Stromal cell of bone marrow (primary cell): ENCODE measurements at places on chromosomes 1 and 21.

DNA sequence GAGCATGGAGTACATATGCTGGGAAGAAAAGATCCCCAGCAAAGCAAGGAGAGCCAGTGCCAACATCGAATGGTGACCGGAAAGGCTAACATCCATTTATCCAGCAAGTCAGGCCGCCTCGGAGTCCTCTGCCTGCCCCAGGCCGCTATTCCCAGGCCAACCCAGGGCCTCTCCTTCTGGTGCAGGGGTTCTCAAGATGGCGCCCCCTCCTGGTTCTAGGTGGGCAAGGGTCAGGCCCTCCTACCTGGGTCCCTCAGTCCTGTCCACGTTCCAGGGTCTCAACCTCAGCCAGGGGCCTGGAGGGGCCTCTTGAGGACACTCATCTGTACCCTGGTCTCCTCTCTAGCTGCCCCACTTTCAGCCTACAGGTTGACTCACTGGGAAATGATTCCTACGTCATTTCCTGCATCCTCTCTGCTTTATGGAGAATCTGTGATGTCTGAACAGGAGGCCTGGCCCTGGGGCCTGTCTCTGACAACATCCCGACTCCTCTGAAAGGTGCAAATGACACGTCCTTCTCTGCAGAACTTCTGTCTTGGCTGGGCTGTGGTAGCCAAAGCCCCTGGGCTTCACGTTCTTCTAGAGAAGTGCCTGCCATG is 145.3 kb downstream of the PSMG1 start:
- no peak for DNase-seq

DNA sequence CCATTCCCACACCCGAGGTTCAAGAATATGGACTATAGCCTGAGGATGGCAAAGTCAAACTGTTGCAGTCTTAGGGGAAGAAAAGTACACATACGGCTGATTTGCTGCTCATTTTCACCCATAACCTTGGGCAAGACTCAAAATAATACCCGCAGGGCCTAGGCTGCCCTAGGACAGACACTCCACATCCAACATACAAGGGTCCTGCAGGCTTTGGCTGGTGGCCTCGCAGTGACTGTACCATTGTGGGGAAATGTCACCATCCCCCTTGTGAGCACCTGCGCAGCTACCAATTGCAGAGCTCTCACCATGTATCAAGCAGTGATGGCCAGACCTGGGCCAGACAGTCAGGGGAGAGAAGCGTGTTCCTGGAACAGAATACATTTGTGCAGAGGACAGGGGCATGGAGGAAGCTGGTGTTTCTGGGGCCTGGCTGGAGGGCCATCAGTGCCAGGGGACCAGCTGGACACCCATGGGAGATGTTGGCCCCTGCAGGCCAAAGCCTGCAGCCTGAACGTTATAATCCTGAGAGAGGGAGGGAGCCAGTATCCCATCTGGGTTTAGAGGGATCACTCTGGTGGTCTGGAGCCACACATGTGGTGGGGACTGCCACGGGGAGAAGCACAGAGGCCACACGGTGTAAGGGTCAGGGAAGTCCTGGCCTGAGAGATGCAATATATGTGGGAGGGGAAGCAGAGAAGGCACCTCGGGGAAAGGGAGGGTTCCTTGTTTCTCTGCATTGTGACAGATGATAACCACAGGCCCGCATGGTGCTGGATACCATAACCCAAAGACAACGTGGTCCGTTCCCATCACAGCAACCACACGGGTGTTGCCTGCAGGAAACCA is 101.2 kb downstream of the GLIS1 start:
- DNase-seq: no peak

GRCh38 chr1:18211764-18212163 is 104.2 kb downstream of the IGSF21 start:
- DNase-seq: peak; percentile 56

DNA sequence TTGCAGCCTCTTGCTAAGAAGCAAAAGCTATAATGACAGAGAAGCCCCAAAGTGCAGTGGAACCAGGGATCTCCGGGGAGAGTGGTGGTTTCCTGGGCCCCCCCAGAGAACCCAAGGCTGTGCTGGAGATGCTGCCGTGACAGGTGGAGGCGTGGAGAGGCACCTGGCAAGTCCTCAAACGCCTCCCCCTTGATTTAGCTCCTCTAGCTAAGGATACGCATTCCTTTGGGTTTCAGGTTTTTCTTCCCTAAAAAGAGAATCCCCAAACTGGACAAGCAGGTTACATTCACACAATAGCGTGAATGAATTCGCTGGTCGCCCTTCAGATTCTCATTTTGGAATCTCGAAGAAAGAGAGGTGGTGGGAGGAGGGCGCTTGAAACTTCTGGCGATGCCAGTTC is 853 bp upstream of the ATP1A1 start:
- DNase-seq: no peak

DNA sequence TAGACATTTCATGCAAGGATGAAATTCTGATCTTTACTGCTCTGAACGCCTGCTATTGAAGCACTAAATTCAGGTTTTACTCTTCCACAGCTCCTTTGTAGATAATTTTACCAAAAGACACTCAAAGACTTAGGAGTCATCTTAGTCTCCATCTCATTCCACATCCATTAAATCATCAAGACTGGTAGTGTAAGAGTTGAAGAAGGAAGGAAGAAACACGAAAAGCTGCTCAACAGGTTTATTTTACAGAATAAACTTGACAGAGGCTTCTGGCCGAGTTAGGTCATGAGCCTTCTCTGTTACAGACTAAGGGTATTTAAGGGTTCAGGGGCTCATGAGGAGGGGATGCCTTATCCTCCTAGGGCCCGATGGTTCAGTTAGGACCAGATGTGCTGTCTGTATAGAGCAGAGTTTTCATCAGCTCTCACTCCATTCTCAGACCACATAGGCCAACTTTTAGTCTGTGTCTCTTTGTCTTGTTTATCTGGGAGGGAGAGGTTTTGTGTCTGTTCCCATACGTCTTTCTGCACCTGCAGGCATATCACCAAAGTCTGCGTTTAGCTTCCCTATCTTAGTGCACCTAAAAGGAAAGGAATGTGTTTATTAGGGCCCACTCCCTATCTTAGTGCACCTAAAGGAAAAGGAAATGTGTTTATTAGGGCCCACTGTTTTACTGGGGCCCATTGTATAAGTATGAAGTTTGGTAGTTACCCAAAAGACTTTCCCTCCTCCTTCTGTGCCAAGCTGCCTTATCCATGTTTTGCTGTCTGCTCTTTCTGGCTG is 57.4 kb upstream of the RGS18 start:
- no peak for DNase-seq

GRCh38 chr1:234592240-234592639 is 17.7 kb downstream of the IRF2BP2 start:
- no peak for DNase-seq

GRCh38 chr1:84735483-84735882 is 45.2 kb upstream of the SSX2IP start:
- DNase-seq: no peak

- DNase-seq: no peak
Observed at GRCh38 chr1:3352952-3353331, 101.5 kb upstream of the ARHGEF16 start.

- peak; percentile 93 for DNase-seq
Observed at GRCh38 chr1:226702318-226702956, 36.6 kb downstream of the ITPKB start.

- no peak for DNase-seq
Observed at GRCh38 chr1:99305626-99306025, 41.3 kb downstream of the PLPPR4 start.

DNA sequence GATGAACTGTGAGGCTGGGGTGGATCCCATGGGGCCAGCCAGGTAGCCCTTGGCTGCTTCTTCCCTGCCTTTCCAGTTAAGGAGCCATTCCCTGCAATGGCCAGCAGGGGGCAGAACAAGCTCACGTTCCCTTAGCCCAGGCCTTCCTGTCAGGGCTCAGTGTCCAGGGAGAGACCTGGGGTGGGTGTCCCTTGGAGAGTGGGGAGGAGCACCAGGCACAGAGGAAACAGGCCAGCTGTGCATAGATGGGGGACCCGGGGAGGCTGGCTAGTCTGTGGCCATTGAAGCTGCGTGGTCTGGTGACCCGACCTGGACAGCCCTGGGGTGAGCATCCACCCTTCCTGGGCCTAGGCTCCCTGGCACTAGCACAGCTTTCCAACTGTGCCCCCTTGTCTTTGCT is 13.2 kb upstream of the EPS8L3 start:
- peak; percentile 67 for DNase-seq

DNA sequence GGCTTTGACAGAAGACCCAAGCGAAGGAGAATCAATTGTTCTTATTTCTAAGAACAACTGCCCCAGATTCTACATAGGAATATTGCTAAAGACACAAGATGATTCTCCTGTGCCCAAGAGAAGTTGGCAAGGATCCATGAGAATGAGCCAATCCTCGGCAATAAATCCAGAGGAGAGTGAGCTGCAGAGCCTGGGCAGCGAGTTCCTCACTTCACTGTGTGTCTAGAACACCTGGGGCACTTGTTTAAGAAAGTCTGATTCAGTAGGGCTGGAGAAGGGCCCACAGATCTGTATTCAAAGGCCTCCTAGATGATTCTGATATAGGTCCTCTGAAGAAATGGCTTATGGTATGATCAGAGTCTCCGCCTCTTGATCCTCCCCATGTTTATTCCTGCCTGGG is 31.8 kb downstream of the GADD45A start:
- no peak for DNase-seq

DNA sequence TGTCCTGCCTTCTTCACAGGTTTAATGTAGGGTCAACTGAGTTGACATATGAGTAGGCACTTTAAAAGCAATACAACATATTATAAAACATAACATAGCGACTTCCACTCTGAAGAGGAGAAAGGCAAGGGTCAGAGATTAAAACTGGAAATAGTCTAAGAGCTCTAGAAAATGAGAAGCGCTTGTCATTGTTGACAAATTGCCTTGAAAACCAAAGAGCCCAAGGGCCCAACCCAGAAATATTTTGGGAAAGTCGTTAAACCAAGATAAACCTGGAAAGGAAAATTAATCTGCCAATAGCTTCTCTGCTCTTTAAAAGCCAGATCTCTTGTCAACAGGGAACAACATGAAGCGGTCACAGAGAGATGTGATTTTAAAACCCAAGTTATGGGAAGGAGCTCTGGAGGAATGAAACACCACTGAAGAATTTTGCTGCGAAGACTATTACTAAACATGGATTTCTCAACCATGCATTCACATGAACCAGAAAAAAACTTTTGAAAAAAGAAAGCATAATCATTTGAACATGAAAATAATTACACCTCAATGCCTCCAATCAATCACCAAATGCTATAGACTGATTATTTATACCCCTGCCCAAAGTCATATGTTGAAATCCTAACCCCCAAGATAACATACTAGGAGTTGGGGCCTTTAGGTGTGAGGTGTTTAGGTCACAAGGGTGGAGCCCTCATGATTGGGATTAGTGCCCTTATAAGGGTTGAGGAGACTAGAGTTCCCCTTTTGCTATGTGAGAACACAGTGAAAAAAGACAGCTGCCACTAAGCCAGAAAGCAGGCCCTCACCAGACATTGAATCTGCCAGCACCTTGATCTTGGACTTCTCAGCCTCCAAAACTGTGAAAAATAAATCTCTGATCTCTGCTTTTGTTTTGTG is 33.0 kb upstream of the MTF1 start:
- peak; percentile 60 for DNase-seq

DNA sequence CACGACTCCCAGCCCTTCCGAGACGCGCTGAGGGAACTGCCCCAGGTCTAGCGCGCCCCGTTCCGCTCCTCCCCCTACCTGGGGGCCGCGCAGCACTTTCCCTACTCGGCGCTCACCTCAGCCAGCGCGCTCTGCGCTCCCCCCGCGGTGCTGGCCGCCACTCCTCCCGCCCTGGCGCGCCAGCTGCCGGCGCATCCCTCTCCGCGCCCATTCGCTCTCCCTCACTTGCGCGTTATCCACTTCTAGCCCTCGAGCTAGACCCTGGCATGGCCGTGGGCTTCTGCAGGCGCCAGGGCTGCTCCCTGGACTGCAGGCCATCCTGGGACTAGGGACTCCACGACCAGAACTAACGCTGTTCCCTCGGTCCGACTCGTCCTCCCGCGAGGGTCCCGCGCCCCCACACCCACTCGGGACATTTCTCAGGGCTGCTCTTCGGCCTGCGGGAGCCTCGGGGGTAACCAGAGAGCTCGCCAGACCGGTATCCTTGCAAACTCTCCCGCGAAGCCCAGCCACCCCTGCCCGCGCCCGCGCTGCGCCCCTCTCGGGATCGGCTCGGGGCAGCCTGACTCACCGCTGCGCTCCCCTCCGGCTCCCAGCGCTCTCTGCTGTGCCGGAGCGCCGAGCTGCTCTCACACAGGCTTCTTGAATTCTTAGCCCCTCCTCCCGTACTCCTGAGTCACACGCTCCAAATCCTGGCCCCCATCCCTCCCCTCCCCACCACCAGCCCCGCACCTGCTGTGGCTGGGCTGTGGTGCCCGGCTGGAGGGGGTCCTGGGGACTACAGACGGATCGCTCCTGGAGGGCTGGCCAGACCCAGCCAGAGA is at the start of gene NGF:
Gene NGF, minus strand, starts transcription at position 617 of the 824 bp plus-strand sequence. CDS start 51,454 bp downstream, outside the sequence.
- no peak for DNase-seq

GRCh38 chr1:212368073-212368484 is 46.6 kb downstream of the PACC1 start:
- DNase-seq: peak; percentile 52

DNA sequence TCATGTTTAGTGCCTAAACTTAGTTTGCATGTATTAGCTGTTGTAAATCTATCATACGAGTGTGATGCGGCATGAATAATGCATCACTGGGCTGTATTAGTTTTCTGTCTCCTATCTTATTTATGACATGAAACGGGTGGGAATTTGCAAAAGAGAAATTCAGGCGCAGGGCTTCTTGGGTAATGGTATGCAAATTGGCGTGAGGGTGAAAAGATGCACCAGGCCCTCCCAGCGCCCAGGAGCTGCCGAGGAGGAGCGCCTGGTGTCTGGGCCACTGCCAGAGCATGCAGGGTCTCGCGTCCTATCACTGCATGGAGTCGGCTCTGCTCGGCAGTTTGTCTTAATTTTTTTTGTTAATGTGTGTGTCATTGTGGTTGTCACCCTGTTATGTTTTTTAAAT is 82.9 kb upstream of the ACTL8 start:
- no peak for DNase-seq

- DNase-seq: peak; percentile 54
Observed at GRCh38 chr1:153598309-153599172, 14.4 kb downstream of the S100A16 start.

DNA sequence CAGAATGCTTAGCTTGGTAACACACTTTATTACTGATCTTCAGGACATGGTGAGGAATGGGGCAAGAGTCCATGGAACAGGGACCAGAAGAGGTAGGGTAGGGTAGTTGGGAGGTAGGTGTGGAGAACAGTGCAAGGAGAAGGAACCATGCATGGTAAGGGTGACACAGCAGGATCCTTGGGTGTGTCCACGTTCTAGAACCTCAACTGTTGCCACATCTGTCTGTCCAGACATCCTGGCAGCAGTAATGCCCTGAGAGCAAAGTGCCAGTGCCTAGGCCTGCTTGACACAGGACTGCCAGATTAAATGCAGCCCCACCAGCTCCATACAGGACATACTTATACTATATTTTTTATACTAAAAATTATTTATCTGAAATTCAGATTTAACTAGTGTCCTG is 13.9 kb downstream of the DMAP1 start:
- DNase-seq: no peak

DNA sequence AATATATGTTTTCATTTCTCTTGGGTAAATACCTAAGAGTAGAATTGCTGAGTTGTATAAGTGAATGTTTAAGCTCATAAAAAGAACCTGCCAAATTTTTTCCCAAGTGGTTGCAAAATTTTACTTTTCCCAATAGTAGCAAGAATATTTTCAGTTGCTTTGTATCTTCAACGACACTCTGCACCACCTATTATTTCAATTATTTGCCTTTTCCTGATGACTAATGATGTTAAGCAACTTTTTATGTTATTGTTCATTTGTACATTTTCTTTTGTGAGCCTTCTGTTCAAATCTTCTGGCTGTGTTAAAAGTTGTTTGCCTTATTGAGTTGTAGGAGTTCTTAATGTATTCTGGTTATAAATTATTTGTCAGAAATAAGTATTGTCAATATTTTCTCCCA is 299.1 kb upstream of the NRIP1 start:
- no peak for DNase-seq

GRCh38 chr1:95145493-95145892 is 28.3 kb downstream of the TLCD4 start:
- DNase-seq: no peak
